ENCODE measurements at places on chromosomes 2 and 18. TPM values are rescaled to one million over a fixed set of nuclear protein-coding genes. Genes with fewer than 3 reads are reported as not detected.

- DNase-seq = no peak
Measured at GRCh38 chr2:96916156-96916630, 46.3 kb upstream of the SEMA4C start.

DNA sequence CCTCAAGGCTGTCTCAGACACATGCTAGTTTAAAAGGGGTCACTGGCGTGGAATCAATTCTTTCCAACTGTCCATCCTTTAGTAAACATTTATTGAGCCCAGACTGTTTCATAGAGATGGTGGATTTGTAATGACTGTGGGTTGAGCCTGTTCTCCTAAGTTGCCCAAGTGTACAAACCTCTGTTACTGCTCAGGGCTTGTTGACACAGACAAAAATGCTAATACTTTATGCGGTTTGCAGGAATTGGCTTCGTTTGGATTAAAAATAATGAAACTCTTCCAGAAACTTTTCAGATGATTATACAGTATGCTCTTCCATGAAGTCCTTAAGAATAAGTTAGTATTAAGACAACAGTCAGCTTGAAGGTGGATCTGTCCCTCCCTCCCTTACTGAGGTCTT lies 83.6 kb upstream of the MGAT5 start:
- DNase-seq = peak; percentile 63

DNA sequence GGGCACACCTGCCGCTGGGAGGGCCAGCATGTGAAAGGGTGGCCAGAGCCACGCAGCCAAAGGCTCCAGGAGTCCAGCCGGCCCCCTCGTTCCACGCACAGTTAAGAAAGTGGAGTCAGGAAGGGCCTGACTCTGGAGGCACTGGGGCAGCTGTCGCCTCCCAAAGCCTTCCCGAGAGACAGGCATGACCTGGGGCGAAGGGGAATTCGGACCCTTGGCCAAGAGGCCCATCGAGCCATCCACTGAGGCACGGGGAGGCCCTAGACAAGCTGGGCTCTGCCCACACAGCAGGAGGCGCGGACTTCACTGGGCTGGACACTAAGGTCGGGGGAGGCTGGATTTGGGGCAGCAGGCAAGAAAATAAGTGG lies 38.5 kb upstream of the SNED1 start:
- DNase-seq = no peak

DNA sequence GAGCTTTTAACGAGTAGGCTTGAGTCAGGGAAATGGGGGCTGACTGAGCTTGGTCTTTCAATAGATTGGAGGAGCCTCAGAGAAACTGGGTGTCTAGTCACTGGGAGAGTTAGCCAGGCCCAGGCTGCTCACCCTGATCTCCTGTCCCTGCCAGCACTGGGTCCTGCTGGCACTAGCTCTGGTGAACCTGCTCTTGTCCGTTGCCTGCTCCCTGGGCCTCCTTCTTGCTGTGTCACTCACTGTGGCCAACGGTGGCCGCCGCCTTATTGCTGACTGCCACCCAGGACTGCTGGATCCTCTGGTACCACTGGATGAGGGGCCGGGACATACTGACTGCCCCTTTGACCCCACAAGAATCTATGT lies 720 bp downstream of the KRTCAP3 start:
- DNase-seq = peak; percentile 2

DNA sequence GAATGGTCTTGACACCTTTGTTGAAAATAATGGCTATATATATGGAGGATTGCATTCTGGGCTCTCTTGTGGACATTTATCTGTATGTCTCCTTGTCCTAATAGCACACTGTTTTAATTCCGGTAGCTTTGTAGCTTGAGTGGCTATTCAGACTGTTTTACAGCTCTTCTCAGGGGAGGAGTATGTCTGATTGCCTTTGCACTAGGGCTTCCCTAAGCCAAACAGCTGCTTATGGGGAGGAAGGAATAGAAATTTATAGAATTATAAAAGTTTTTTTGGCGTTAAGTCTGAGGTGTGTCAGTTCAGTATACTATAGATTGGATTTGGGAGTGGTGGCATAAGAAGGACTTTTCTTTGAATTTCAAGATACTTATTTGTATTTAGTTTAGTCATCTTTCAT lies 12.6 kb downstream of the SEH1L start:
- no peak for DNase-seq

DNA sequence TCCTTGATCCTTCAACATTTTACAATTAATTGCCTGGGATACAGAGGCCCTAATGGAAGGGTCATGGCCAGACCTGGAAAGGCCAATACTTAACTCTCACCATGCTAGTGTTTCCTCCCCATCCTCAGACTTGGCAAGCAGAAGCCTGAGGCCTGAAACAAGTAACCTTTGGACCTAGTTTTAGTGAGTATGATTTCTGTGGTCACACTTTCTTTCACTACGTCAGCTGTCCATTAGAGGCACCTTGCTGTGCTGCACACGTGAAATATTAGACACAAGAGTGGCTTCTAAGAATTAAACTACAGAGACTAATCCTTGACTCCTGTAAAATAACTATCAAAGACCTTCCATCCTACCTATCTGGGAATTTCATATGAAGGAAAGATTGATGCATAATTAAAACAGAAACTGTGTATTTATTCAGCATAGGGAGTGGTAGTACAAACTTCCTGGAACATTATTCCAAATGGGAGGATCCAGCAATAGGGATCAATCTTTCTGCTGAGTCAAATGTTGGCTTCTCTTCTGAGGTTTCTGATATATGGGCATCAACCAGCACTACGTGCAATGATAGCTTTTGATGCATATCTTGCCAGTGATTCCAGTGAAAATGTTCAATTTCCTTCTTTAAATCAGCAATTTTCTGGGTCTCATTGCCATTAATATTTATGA lies 249.7 kb downstream of the IKZF2 start:
- no peak for DNase-seq

DNA sequence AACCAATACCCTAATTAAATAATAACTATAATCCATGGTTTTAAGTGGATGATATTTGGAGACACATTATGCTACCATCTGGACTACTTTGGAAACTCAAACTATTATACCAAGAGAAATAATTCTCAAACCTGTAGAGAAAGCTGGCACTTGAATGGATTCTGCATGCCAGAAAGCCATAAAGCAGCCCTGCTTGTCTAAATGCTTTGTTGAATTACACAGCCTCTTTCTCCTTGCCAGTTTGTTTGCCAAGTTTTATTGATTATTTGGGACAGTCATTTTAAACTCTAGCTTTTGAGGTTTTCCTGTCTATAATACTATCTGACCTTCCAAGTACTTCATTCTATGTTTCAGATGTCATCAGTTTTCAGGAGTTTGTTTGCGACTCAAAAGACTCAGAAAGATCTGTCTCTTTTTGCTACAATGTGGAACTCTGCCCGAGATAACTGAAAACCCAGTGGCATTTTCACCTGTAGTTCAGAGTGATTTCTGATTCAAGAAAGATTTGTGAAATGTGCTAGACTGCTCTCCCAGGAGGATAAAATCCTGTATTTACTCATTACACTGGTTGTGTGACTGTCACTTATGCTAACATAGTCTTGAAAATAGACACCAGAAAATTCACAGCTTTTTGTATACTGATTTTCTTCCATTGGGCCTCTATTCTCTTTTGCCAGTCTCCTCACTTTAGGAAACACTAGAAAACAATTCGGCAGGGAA lies 29.2 kb upstream of the MBOAT2 start:
- DNase-seq = no peak

GRCh38 chr2:18105929-18106328 lies 227.5 kb downstream of the KCNS3 start:
- DNase-seq = no peak

DNA sequence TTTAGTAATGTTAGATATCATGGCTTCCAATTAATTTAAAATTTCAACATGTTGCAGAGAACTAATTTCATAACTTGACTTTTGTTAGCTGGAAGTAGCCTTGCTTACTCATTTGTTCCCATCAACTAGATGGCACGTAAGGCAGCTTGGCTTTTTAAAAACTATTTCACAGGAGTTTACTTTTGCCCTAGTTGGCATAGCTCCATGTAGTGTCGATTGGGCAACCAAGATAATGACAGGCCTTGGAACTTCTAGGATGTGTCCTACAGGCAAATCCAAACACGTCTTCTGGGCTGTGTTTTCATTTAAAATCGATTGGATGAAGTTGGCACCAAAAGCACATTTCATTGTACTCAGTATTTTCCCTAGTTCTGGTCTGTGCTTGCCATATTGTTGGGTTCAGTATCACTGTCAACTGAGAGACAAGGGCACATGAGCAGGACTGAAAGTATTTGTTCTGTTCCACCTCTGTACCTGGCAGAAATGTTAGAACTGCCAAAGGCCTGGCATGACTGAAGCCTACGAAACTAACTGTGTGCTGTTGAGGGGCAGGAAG lies 29.4 kb downstream of the HADHB start:
- peak; percentile 98 for DNase-seq

The TMEM214 gene
- total RNA-seq = 71.6 TPM

GRCh38 chr2:120866483-120867140 lies 130.9 kb downstream of the GLI2 start:
- DNase-seq = no peak

- peak; percentile 59 for DNase-seq
Measured at GRCh38 chr2:105274046-105274445, 32.5 kb downstream of the GPR45 start.

DNA sequence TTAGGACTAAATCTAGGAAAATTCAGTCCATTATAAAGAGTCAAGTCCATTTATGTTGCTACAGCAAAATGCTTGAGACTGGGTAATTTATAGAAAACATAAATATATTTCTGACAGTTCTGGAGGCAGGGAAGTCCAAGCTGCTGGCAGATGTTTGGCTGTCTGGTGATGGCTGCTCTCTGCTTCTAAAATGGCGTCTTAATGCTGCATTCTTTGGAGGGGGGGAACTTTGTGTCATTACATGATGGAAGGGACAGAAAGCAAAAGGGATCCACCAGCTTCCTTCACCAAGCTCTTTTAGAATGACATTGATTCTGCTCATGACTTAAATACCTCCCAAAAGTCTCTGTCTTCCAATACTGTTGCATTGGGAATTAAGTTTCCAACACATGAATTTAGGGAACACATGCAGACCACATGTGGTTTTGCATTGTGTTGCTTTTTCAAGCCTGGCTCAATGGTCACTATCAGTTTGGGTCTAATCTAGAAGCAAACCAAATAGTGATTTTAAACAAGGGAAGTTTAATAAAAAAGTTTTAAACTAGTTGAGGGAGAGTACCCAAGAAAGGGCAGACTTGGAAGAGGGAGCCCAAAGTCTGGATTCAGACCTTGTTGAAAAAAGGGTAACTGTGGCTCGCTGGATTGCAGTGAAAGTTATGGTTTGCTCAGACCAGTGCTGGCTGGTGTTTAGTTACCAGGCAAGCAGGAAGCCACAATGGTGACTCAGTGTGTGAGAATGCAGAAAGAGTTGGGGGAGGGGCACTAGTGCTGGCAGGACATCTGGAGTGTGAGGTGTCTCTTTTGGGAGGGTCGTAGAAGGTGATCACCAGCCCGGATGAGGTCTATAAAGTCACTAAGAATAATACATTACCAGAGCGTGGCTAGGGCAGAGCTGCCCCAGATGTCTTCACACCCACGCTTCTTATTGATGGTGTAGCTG lies 30.8 kb downstream of the C18orf54 start:
- peak; percentile 73 for DNase-seq

DNA sequence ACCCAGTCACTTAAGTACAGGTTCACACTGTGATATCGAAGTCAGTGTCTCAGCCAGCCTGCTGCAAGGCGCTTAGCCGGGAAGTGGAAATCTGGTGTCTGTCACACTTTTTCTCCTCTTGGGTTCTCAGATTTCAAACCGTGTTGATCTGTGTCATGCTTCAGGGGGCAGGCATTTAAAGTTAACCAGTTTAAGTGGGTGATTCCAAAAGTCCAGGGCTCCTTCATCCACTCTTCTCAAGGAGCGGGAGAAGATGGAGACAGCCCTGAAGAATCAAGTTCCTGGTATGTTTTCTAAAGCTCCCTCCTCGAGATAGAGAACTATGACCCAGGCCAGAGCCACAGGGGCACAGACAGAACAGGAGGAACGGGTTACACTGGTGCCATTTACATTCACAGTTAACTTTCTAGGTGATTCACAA lies 331.7 kb downstream of the GBX2 start:
- DNase-seq = no peak

The PPIG gene
- total RNA-seq = 43.7 TPM

DNA sequence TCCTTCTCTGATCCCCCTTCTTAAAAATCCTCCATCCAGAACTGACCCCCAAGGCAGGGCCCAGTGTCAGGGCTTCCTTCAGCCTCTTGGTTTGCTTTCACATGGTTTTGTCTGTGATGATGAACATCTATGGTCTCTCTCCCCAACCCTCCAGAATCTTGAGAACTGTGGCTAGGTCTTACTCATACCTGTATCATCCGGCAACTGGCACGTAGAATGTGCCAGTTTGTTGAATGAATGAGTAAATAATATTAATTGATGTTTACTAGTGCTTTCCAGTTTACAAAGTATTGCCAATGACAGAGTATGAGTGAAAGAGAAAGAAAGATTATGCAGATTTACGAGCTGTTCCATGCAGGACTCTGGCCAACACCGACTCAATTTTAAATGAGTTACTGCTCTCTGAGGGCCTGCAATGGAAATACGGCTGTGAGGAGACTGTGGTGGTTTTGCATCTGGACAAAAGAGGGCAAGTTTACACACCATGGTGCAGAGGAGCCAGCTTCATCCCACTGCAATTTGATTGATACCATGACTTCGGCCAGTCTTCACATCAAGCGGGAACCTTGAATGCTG lies 29.9 kb upstream of the TRIB2 start:
- no peak for DNase-seq

The LRRC30 gene
- total RNA-seq = not detected

- DNase-seq = peak; percentile 90
Measured at GRCh38 chr2:42095923-42096408, 48.1 kb downstream of the PKDCC start.

The HAAO gene
- 0.90 TPM for total RNA-seq

DNA sequence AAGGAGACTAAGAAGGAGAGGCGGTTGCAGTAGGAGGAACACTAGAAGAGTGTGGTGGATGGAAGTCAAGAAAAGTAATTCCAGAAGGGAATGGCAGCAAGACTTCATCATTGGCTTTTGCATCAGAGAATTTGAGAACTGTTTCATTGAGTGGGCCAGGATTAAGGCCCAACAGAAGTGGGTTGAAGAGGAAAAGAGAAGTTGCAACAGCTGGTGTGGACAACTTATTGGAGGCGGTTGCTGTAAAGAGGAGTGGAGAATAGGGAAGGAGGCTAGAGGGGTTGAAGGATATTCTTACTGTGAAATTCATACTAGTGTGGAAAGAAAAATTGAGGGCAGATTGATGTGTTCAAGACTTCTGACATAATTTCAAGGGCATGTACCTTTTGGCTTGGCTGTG lies 168.7 kb upstream of the FN1 start:
- no peak for DNase-seq

The CD226 gene
- 0.99 TPM for total RNA-seq

- DNase-seq = no peak
Measured at GRCh38 chr2:33477473-33478468, 1.3 kb downstream of the RASGRP3 start.

GRCh38 chr2:163686289-163686688 lies 49.5 kb downstream of the FIGN start:
- DNase-seq = no peak

- DNase-seq = no peak
Measured at GRCh38 chr2:133286326-133286922, 281.8 kb downstream of the NCKAP5 start.

The KLHL30 gene
- 0.33 TPM for total RNA-seq

- DNase-seq = peak; percentile 47
Measured at GRCh38 chr18:67266246-67267237, 250.0 kb downstream of the DSEL start.

Data from fibroblast of the aortic adventitia (primary cell).